ENCODE measurements at places on chromosomes 3 and 15.

- no peak for DNase-seq
Measured at GRCh38 chr3:160478338-160478737, 28.8 kb upstream of the TRIM59 start.

- DNase-seq: no peak
Measured at GRCh38 chr3:98775459-98776139, 12.5 kb downstream of the ST3GAL6 start.

DNA sequence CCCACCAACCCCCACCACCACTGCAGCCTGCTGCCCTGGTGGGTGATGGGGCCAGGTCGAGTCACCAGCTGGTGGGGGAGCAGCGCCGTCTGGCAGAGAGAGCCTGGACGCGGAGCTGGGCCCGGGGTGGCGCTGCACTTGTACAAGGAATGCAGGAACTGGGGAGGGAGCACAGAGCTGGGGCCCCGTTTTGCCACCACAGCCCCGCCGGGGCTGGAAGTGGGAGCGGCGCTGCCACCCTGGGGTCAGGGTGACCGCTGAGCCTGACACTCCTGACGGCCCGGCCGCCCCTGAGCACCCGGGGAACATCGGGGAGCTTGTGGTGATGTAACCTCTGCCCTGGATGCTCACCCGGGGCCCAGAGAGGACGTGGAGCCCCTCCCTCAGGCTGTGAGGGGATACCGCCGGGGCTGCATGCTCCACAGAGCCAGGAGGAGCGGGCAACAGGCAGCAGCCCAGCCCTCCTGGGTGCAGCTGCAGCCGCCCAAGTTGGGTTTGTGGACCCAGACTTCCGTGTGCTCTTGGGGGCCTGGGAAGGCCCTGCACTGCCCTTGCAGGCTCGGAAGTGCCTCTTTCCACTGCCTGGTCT, 32.6 kb upstream of the IREB2 start:
- no peak for DNase-seq

DNA sequence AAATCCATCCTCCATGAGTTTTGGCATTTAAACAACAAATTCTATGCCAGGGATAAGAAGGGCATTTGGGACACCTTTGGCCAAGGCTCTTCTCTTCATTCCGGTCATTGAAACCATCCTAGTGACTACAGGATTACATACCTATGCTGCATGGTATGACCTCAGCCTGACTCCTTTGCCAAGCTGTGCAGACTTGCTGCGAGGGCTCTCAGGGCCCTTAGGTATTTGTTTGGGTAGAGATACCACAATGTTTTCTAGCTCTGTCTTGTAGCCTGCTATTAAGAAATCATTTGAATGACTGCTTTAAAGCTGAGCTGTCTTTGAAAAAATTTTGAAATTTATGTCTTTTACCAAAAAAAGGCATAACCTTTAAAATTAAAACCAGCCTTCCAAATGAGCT, 749.8 kb upstream of the SGO1 start:
- DNase-seq: no peak

- DNase-seq: no peak
Measured at GRCh38 chr15:90744759-90745402, 27.7 kb downstream of the BLM start.

DNA sequence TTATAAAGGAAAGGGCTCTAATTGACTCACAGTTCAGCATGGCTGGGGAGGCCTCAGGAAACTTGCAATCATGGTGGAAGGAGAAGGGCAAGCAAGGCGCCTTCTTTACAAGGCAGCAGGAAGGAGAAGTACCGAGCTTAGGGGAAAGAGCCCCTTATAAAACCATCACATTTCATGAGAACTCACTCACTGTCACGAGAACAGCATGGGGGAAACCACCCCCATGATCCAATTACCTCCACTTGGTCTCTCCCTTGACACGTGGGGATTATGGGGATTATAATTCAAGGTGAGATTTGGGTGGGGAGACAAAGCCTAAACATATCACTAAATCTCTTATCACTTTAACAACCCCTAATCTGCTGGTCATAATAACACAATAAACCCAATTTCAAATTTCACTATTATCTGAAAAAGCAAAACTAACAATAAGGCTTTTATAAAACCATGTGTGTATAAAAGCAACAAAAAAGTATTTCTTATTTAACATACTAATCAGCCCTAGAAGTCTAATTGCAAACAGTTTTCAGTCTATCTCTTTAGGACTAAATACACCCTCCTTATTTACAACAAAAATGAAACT, 43.2 kb downstream of the SCAPER start:
- no peak for DNase-seq

DNA sequence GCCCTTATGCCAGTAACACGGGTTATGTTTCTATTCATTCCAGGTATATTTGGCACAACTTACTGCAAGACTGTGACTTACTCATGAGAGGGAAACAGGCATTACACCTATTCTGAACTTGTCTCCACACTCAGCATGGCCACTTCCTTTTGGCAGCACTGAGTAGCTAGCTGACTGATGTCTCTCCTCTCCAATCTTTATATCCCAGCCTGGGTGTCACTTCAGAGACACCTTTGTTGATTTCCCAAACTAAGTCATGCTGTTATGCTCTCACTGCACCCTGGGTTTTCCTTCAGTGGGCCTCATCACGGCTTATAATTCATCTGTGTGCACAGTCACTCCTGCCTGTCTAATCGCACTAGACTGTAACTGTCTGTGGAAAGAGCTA, 114.8 kb downstream of the MYLK start:
- no peak for DNase-seq

GRCh38 chr3:10164546-10165393, at the start of gene IRAK2:
TSS of gene IRAK2 (plus strand) at chr3:10164919. CDS start at chr3:10164955, 36 bp downstream.
- DNase-seq: peak; percentile 59

DNA sequence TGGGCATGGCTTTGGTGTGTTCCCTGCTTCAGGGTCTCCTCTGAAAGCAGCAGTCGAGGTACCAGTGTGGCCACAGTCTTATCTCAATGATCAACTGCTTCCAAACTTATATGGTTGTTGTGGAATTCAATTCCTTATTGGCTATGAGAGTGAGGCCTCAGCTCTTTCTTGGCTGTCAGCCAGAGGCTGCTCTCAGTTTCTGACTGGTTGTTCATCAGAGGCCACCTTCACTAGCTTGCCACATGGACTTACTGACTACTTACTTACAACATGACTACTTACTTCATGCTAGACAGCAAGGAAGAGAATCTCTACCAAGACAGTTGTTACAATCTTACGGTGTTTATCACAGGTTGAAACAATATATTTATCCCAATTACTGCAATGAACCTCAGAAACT, 789.2 kb downstream of the DIPK2A start:
- no peak for DNase-seq

- DNase-seq: no peak
Measured at GRCh38 chr3:62672270-62672987, 202.8 kb downstream of the CADPS start.

DNA sequence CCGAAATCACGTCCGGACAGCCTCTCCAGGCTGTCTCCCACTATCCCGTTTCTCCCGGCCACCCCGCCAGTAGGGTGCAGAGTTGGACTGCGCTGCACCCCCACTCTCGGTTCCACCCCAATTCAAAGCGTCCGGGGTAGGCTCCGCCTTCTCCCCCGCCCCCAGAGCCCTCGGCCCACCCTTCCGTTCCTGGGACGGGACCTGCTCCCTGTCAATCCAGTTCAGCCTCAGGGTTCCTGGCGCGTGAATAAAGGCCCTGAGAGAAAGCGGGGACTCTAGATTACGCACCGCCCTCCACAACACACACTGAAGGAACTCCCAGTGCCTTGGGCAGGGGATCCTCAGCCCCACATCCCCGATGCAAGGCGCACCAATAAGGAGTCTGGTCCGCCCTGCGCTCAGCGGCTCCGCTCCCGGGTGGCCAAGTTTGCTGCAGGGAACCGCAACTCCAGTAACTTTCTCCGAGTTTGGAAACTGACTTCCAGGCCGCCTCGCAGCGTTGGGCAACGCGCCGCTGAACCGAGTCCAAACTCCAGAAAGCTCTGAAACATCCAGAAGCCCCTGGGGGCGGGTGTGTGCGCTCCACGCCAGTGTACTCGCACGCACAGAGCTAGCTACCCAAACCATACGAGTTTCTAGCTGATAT, 1.9 kb downstream of the ADAMTS9 start:
- peak; percentile 48 for DNase-seq

DNA sequence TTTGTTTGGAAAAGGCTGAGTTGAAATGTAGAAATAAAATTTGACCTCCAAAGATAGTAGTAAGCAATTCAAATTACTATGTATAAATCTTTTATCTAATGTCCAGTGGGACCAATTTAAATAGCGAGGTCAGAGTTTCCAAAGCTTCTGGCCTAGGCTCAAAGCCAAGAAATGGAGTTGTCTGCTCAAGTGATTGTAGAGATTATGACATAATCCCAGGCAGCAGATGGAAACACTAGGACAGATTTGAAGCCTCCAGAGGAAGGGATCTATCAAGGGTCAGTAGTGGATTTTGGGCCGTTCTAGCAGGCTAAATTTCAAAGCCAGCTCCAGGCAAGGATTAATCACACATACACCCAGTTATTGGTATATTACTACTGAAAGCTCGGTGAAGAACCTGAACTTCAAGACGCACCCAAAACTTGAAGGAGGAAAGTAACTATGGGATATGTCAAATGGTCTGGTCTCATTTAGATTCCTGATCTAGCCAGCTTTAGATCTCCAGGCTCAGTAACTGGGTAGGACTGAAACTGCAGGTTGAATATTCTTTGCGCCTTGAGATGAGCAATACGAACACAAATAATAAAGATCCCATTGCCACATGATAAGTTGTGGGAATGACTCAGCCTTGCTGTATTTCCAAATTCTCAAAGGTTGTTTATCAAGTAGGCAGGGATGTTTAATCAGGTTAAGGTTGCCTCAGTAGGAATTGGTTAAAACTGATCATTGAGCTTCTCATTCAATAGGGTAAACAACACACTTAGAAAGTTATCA, 30.9 kb upstream of the ARRDC4 start:
- DNase-seq: no peak

GRCh38 chr3:14513566-14514322, 26.4 kb downstream of the GRIP2 start:
- no peak for DNase-seq

Measured in dorsolateral prefrontal cortex (tissue), 122 donors.